Astrocyte of the spinal cord (primary cell): ENCODE measurements at places on chromosomes 7 and 10.
A peak's percentile ranks its signal among the peaks of the same experiment; 100 is the strongest.

DNA sequence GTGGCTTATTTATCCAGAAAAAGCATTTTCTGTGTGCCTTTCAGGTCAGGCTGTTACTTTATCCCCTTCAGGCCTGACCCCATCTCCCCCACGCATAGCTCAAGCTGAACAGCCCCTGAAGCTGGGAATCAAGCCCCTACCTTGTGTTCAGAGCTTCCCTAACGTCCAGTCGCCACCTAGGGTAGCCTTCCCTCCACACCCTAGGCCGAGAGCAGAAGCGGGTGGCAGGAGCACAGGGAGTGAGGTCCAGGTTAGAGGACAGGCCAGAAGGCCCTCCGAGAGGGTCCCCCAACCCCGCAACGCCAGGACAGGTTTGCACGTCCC, 479 bp upstream of the SEMA4G start:
- DNase-seq: no peak

DNA sequence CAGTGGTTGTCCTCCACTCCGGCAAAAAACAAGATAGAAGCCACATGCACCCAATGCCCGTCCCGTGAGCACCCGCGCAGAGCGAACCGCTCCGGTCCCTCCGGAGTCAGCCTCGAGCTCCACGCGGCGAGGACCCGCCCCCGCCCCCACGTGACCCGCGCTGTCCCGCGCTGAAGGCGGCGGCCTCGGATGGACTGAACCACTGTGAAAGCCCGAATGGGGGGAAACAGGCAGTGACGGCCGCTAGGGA, 766 bp upstream of the EIF3B start:
- DNase-seq: no peak

DNA sequence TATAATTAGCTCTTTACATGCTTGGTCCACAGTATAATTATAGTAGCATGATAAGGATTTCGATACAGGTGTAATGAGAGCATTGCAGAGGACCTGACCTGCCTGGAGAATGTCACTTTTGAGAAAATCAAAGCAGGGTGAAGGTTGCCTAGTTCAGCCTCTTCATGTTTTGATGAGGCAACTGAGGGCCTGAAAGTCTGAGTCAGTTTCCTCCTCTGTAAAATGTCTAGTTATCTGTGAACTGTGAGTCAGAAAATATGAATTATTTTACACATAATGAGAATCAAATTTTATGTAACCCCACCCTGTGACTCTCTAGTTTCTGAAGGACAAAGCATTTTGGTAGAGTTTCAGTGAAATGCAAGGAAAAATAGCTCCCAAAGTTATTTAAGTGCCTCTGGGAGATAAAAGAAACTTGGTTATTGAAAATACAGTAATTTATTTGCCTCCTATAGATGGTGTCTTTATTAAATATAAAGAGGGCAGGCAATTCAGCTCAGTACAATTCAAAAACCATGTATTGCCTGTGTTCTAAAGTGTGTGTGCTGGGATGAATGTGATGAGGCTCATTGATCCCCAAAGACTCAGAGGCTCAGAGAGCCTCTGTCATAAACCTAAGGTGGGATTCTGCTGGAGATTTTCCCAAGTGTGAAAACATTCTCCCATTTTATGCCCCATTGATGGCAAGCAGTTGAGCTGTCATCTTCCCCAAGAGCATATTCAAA, 37.3 kb upstream of the SAMD9L start:
- no peak for DNase-seq

DNA sequence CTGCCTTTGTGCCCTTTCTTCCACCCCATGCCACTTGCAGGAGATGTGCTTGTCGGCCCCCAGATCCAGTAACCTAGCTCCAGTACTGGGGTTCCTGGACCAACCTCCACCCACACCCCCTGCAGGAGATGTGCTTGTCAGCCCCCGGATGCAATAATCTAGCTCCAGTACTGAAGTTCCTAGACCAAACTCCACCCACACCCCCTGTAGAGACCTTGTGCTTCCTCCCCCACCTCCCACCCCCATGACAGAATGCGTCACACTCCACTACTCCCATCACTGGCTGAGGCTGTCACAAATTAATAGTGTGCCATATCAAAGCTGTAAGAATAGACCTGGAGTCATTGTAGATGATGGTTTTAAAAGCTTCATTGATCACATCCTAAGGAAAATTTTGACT, 185.0 kb downstream of the BICC1 start:
- no peak for DNase-seq

- peak; percentile 43 for DNase-seq
Observed at GRCh38 chr10:7561216-7561893, 105.4 kb downstream of the ITIH5 start.

DNA sequence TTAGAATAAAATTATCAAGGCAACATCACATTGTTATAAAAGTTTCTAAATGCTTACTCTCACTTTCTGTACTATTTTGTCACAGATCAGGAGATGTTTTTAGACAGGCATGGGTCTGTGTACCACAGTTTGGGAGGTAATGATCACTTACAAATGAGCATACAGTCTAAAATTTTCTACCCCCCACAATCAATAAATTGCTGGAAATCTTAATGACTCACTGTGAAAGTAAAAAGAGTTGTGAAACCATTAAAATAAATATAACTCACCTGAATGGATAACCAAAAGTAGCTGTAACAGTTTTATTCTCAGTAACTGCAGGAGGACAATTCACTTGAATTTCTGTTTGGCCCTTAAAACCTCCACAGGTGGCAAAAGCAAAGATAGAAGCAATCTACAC, 13.2 kb downstream of the SYPL1 start:
- no peak for DNase-seq

DNA sequence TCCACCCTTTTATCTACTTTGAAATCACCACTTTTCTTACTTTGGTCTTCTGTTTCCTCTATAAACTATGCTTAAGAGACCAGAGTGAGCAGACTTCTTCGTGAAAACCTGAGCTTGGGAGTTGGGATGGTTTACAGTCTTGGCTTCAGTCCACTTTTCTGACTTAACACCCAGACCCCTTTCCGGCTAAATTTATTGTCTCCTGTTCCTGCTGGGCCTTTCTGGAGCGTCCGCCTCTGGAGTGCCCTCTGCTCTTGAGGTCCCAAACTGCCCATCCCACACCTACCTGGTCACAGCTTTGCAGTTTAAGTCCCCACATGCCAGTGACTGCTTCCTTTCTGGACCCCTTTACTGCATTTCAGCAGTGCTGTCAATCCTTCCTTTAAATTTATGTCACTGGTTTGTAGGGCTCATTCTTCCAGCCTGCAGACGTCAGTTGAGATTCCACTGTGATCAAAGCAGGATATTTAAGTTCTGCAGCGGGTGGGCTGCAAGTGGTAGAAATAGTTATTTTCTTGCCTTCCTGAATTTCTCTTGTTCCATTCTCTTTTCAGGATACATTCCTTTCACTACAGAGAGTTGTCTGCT, 80.3 kb downstream of the KAT6B start:
- DNase-seq: no peak

DNA sequence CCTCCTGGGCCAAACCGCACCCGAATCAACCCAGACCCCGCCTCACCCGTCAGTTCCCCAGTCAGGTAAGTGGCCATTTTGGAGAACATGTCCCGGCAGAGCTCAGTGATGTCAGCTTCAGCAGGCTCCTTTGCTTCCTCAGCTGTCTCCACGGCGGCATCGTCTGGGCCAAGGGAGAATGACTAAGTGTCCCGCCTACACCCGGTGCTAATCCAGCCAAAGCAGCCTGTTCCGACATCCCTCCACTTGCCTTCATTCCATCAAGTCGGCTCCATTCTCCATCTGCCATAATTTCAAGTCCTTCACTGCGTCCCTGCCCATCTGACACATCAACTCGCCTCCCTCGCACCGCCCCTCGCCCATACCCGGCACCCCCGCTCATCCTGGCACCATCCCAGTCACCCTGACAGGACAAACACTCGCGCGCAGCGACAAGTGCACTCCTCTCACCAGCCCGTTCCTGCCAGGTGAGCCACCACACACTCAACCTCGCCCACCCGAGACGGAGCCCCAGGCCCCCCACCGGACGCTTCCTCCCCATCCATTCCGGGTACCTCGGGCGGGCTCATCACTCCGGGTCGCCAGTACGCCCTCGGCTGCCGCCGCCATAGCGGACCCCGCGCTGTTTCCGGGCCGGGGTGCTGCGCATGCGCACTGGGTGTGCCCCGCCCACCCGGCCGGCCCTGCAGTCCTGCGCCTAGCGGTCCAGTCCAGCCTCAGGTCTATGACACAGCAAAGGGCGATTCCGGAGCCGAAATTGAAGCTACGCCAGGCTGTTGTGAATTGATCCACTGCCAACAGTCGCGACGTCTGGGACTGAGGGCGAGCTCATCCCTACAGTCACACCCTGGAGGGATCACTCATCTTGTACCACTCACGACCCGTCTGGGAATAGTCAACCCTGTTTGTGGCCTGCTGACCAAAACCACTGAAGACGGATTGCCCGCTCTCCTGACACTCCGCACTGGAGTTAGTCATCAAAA, at the start of gene BLOC1S2:
Gene BLOC1S2 (minus strand): TSS at position 630 of the 983 bp plus-strand sequence. CDS start 21 bp downstream, at position 609.
- peak; percentile 90 for DNase-seq

DNA sequence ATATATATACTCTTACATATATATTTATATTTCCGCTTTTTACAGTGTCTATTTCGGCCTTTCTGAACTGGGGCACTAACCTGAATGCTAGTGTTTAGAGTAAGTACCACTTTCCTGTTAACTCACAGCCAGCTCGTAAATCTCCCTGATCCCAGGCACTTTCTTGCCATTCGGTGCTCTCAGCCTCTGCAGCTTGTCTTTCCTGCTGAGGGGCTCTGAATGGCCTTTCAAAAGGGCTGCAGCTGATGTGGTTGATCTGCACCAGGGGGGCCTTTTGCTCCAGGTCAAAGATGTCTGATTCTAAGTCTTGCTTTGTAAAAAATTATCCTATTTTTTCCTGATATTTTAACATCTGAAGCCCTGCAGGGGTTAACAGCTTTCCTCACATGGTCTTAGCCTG, 25.5 kb upstream of the HPS1 start:
- DNase-seq: no peak

GRCh38 chr7:142611566-142612236, 137.6 kb upstream of the PRSS1 start:
- no peak for DNase-seq

- no peak for DNase-seq
Observed at GRCh38 chr10:51363415-51363814, 289.1 kb downstream of the PRKG1 start.

DNA sequence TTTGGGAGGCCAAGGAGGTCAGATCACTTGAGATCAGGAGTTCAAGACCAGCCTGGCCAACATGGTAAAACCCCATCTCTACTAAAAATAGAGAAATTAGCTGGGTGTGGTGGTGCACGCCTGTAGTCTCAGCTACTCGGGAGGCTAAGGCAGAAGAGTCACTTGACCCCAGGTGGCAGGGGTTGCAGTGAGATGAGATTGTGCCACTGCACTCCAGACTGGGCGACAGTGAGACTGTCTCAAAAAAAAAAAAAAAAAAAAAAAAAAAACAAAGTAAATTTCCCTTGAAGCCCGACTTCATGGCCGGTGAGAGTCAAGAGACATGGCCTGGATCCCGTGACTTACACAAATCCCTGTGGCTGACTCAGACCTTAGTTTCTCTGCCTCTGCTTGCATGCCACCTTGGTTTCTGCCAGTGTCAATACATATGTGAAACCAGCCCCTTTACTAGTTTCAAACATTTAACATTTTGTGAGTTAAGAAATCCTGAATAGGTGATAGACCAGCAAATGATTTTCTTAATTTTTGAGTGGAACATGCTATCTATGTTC, 62.8 kb downstream of the ZEB1 start:
- peak; percentile 43 for DNase-seq

DNA sequence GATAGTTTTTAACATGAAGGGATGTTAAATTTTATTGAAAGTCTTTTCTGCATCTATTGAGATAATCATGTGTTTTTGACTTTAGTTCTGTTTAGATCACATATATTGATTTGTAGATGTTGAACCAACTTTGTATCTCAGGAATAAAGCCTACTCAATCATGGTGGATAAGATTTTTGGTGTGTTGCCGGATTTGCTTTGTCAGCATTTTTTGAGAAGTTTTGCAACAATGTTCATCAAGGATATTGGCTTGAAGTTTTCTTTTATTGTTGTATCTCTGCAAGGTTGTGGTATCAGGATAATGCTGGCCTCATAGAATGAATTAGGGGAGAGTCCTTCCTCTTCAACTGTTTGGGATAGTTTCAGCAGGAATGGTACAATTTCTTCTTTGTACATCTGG, 9.3 kb upstream of the PPP1R3A start:
- no peak for DNase-seq

GRCh38 chr10:78856421-78856820, 212.3 kb upstream of the ZMIZ1 start:
- no peak for DNase-seq

DNA sequence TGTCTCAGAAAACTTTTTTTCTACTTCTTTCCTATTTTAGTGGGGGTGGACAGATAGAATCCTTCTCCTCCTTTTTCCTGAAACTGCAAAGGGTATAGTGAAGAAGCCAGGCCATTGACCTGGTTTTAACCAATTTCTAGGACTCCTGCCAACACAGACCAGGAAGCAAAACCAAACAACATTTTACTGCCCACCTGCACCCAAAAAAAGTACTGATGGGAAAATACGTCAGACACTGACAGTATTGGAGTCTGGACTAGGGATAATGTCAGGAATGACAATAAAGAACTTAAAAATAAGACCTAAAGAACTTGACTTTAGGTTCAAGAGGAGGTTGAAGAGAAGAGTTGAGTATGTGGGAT, 5.0 kb upstream of the STEAP4 start:
- peak; percentile 12 for DNase-seq

DNA sequence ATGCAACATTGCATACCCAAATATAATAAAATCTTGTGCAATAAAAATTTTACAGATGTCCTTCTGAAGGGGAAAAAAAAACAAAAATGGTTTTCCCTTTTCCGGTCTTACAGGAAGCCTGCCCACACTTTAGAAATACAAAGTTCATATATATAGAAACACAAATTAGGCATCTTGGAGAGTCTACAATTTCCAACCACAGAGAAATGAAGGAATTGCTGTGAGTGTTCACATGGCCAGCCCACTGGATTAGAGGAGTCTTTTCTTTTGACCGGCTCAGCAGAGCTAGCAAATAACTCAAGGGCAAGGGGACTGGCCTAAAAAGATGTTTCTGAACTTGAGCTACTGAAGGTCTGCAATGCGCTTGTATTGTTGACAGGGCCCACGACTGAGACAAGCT, 92.4 kb downstream of the GLI3 start:
- DNase-seq: peak; percentile 41

DNA sequence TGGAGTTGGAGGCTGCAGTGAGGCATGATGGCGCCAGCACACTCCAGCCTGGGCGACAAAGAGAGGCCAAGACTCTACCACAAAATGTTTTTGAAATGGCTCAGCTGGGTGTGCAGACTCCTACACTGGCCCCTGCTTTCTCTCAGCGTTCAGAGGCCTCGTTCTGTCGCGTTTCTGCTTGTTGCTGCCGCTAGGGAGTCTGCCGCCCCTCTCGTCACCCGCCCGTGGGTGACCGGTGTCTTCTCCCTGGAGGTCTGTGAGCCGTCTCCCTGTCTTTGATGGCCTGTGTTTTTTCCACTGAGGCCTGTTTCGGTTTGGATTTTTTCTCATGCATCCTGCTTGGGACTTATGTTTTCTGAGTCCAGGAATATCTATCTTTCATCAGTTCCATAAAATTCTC, 23.6 kb upstream of the UNCX start:
- DNase-seq: no peak

DNA sequence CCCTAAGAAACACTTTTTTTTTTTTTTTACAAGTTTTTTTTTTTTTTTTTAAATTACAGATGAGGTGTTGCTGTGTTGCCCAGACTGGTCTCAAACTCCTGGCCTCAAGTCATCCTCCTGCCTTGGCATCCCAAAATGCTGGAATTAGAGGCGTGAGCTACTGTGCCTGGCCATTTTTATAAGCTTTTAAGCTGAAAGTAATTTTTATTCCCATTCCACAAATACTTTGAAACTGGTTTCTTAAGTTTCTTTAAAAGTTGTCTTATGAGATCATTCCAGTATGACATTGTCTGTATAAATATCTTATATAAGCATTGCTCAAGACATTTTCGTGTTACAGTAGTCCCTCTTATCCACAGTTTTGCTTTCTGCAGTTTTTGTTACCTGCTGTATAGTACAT, 61.4 kb upstream of the CYP26C1 start:
- DNase-seq: no peak
